ENCODE measurements at places on chromosomes 3 and 15. TPM values are rescaled to one million over a fixed set of nuclear protein-coding genes. Genes with fewer than 3 reads are reported as not detected.

TRIM69 gene
- total RNA-seq: 9.1 TPM

GOLGA6L10 gene
- total RNA-seq: 0.19 TPM

TEX9 gene
- 0.16 TPM for total RNA-seq

TF gene
- total RNA-seq: not detected

GPR15 gene
- not detected for total RNA-seq

WDR6 gene
- total RNA-seq: 36.8 TPM
